ENCODE measurements at places on chromosomes 4 and X.

DNA sequence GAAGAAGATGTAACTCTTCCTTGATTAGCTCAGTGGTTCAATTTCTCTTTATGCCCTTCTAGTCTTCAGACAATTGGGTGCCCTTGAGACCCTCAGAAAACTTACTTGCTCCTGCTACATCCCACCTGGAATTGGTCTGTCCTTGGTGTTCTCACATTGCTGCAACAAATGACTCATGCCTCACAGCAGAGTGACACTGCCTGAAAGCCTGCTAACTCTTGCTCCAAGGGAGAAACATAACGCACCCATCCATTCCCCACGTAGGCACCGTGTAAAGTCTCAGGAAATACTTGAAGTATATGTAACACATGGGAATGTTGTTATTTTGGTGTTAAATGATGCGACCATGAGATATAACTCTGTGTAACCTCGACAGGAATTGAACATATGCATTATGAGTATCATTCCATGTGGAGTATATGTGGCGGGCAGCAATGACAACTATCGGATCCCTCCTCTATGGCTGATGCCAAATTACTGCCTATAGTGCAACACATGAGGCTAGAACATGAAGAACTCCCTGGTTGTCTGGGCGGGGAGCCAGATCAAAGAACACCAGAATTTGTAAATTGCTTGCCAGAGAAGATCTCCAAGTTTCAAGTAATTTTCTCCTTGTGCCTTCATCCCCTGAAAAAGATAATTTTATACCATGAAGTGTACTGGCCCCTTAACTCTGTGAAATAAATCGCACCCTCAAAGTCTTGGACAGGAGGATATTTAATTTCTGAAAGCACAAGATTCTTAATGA is 231.3 kb upstream of the STK26 start:
- DNase-seq, result no peak

- DNase-seq, result peak; percentile 59
Measured at GRCh38 chrX:19152762-19153161, 30.5 kb upstream of the ADGRG2 start.

DNA sequence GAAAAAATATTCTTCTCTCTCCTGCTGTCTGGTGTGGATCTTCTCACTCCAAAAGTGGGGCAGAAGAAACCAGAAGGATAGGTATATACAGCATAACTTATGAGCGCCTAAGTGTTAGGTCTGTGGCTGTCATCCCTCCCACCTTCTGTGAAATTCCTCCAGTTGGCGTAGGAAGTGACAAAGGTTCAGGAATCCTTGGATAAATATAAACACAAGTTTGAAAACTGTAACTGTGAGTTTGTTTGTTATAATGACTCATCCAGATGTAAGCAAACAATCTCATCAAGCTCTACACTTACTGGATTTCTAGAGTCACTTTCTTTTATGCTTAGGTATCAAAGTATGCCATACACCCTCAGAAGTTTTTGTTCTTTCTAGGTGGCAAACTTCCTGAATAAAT is 405.2 kb downstream of the FAT4 start:
- DNase-seq, result peak; percentile 30

DNA sequence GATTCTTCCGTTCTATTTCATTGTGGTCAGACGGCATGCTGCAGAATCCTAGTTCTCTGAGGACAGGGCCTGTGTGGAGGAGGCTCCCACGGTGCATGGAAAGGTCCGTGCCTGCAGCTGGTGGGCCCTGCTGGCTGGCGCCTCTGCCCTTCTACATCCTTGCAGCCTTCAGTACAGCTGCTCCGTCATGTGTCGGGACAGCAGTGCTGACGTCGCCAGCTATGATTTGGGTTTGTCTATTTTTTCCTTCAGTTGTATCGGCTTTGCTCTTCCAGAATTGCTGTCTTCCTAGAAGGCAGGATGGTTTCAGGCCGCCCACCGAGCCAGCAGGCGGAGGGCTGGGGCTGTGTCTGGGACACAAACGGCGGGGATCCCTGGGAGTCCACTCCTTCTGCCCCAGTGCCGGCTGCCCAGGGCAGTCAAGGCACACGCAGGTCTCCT is 32.1 kb upstream of the CPLX1 start:
- DNase-seq, result no peak

DNA sequence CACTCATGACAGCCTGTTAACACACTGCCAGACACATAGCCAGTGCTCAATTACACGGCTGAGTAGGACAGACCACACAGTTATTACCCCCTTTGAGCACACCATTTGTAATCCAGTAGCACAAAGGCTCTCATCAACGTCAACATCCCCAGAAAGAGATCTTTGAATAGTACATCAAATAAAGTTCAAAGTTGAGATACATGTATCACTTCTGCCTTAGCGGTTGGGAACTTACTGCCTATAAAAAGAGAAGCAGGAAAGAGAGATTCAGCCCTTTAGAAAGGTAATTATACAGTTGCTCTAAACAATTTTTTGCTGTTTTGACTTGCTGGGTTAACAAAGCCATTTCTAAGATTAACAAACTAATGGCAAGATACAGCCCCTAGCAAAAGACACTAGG is 16.2 kb downstream of the ANXA5 start:
- no peak for DNase-seq

- no peak for DNase-seq
Measured at GRCh38 chrX:66074920-66075879, 35.3 kb upstream of the VSIG4 start.

GRCh38 chr4:61149278-61149677 is 50.8 kb upstream of the ADGRL3 start:
- peak; percentile 19 for DNase-seq

GRCh38 chr4:21450331-21450730 is 498.2 kb downstream of the KCNIP4 start:
- DNase-seq, result no peak

GRCh38 chr4:125277790-125278189 is 37.0 kb upstream of the FAT4 start:
- no peak for DNase-seq

DNA sequence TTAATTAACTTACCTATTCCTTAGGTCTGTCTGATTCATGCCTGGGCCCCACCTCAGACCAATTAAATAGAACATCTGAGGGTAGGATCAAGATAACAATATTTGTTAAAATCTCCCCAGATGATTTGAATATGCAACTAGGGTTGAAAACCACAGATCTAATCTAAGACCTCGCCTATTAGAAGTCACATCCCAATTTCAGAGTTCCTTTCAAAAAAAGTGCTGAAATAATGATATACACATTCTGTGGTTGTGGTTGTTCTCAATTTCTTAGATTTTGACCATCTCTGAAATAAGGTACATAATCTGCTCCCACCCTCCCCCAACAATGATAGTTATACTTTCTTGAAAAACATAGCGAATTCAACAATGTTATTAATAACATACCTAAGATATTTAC is 27.7 kb downstream of the NIPAL1 start:
- DNase-seq, result no peak

DNA sequence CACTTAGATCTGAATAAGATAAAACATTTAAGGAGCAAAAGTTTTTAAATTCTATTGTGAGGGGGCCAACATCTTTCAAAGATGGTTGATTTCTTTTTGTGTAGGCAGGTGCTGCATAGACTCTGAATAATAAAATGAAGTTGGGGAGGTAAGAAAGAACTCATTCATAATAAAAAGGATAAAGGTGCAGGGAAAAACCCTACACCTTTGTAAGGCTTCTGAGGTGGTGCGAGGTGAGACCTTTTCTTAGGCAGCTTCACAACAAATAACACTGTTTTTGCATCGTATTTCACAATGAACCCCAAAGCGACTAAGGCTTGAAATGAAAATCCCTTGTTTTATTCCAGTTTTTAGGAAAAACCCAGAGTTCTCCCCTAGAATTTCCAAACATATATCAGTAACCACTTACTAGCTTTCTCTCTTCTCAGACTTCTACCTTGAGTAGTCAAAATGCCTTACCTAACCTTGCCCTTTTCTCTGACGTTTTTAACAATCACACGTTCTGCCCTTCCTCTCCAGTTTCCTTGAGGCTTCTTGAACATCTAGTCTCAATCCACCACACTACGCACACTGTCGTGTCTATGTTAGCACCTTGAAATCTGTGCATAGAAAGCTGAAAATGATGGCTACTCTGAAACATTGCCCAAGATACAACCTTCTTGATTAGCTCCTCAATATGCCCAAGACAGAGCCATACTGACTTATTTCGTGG is 30.2 kb downstream of the MAML3 start:
- no peak for DNase-seq

GRCh38 chrX:149060921-149061320 is 444.2 kb downstream of the IDS start:
- DNase-seq, result peak; percentile 88

DNA sequence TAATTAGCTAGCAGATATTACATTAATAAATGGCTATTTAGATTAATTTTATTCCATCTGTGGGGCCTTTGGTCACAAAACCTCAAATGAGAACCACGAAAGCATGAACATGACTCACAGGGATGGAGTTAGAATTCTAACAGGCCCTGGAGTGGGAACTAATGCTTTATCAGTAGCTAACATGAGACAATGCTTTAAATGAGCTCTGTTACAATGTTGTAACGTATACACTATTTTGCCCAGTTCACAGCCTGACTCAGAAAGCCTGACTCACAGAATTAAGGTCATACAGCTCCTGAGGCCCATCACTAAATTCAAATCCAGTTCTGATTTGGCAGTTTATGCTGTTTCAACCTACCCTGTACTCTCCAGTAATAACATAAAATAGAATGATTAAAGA is 23.2 kb downstream of the VEGFC start:
- DNase-seq, result peak; percentile 98

DNA sequence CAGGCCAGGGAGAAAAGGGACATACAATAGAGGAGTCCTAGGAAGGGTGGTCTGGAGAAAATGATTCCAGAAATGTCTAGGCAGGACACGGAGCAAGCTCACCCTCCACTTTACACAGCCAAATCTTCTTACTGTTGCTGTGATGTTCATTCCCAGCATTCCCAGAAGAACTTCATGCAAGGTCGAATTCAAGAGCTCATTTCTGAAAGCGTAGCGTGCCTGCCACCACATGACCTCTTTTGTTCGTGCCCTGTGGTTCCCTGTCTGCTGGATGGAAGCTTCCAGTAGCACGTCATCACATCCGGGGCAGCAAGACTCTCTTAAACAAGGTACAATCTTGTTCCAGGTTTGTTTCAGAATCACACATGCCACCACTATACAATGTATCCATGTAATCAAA is 57.8 kb downstream of the FAM184B start:
- no peak for DNase-seq

- DNase-seq, result no peak
Measured at GRCh38 chr4:93184053-93184452, 644.5 kb upstream of the ATOH1 start.

DNA sequence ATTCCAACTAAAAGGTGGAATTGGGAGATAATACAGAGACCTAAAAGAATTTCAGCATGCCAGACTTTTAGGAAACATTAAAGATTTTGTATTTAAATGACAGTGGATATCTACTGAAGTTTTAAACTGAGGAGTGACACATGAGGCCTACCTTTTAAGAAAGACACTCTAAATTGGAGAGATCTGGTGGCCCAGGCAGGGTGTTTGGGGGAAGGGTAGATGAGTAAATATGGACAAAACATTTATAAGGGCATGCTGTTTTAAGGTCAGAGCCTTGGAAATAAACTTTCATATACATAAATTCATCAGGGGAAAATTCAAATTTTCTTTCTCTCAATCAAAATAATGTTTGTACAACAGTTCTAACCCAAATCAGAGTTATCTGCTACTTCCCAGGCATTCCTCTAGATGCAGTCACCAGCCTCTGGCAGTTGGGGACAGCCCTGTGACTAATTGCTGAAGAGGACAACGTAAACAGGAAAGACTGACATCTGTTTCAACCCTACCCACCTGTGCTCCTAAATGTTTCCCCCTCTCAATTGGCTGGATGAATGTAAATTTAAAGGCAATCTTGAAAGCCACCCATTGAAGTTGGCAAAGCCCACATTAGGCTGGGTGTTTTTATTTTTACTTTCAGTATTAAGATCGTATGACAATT is 1646.9 kb upstream of the ADGRL3 start:
- peak; percentile 33 for DNase-seq

DNA sequence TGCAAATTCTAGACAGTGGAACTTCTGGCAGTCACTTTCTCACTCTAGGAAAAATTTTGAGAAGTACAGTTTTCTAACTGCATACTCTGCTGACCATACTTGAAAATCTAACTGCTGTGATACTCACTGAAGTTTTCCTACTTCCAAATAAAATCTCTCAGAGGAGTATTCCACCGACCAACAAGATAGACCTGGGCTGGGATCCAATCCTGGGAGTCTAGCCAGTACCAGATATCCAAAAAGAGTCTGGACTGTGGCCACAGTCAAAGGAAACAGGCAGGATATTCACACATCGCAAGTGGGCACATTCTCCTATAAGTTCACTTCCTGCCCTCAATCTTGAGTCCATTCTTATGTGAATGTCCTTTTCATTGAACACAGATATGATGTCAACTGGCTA is 1138.7 kb upstream of the PCDH7 start:
- DNase-seq, result peak; percentile 5

GRCh38 chrX:30483996-30484395 is 93.6 kb downstream of the TASL start:
- no peak for DNase-seq

- no peak for DNase-seq
Measured at GRCh38 chr4:27908356-27908755, 1047.7 kb downstream of the STIM2 start.

- no peak for DNase-seq
Measured at GRCh38 chrX:153845842-153846241, 15.5 kb upstream of the PDZD4 start.

DNA sequence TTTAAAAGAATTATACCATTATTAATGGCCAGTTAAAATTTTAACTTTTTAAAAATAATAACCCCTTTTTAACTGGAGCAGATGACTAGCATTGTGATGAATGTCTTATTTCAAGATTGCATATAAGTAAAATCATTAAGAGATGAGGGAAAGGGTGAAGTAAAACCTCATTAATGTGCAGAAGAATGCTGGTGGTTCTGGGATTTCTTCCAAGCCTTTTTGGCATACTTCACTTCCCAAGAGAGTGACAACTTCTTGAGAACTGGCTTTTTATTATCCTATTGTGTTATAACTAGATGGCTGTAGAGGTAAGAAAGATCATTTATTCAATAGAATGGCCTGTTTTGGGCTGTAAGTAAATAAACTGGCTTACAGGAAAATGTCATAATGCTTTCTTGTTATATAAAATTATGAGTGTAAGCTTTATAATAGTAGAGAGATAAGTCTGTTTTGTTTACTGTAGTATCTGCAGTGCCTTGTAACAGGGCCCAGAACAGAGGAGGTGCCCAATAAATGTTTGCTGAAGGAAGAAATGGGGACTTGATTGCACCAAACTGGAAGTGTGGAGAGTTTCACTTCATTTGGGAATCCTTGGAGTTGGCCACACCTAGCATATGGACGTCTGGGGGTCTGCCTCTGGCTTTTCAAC is 242.9 kb upstream of the PITX2 start:
- DNase-seq, result peak; percentile 92

DNA sequence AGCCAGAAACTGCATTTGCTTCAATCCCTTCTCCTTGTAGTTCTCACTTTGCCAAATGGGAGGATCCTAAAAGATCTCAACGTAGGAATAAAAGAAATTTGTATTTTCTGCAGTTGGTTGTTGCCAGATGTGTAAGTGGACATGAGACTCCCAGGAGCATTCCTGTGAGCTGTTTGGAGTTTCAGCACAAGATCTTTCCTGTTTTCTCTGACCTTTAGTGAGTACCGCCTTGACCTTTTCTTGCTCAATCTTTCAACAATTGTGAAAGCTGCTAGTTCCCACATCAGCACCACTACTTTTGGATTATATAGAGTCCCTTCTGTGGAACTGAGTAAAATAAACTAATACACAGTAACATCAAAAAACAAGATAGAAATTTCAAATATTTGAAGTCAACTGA is 683.8 kb upstream of the PABPC4L start:
- no peak for DNase-seq

GRCh38 chr4:102453827-102454226 is 47.3 kb upstream of the NFKB1 start:
- no peak for DNase-seq
